Adrenal gland (tissue), 19 donors: ENCODE measurements at places on chromosomes 1 and 21. TPM values are rescaled to one million over a fixed set of nuclear protein-coding genes. Genes with fewer than 3 reads are reported as not detected.
A peak's percentile ranks its signal among the peaks of the same experiment; 100 is the strongest.

GRCh38 chr1:20787840-20788795, 1.0 kb upstream of the HP1BP3 start:
- H3K4me3 ChIP-seq = peak overlapping the region; percentile 75
- H3K36me3 ChIP-seq = no peaks in the 10 kb centered on the region
- peaks cover 18% of the 10 kb centered on the region for H3K4me1 ChIP-seq
- peak; percentile 51 for DNase-seq
- no peaks in the 10 kb centered on the region for H3K27me3 ChIP-seq
- peak overlapping the region; percentile 98 for H3K27ac ChIP-seq

- no peak overlapping the region for H3K4me3 ChIP-seq
- H3K27ac ChIP-seq = no peak overlapping the region
- DNase-seq = peak; percentile 79
- no peaks in the 10 kb centered on the region for H3K27me3 ChIP-seq
- peaks cover 22% of the 10 kb centered on the region for H3K4me1 ChIP-seq
These were observed 31.6 kb downstream of the TMCC2 start for GRCh38 chr1:205259324-205259832.

The RIIAD1 gene
- total RNA-seq = not detected

- no peak overlapping the region for H3K4me3 ChIP-seq
- no peak overlapping the region for H3K27ac ChIP-seq
- no peaks in the 10 kb centered on the region for H3K27me3 ChIP-seq
These were observed 19.7 kb upstream of the GALNT2 start for GRCh38 chr1:230047114-230047865.

The ILDR2 gene
- total RNA-seq = 0.44 TPM

GRCh38 chr1:87961992-87962391, 633.3 kb downstream of the LMO4 start:
- DNase-seq = no peak
- H3K36me3 ChIP-seq = no peaks in the 10 kb centered on the region
- H3K4me1 ChIP-seq = no peaks in the 10 kb centered on the region
- H3K4me3 ChIP-seq = no peak overlapping the region

DNA sequence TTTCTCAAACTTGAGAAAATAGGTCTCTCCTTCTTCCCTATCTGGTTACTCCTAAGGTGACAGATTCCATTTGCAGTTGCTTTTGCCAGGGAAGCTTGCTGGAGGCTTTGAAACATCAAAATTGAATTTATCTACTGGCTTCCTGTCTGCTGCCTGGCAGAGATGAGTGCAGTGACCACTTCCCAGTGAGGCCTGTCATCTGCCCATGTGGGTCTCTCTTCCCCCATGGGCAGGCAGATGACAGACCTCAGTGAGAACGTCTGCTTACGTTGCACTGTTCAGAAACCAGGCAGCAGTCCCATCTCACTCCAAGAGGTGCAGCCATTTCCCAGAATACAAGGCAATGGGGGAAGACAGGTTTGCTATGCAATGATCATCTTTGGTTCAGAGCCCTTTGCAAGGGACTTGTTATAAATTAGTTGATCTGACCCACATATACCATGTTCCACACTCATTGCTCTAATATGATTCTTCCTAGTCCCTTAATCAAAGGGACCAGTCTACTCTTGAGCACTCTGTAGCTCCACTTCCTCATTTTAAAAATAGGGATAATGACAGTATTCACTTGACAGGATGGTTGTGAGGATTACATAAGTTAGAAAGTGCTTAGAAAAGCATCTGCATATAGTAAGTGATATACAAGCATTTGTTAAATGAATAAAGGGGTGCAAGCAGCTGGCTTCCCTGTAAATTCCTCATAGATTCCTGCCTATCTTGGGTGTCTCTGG, 10.6 kb downstream of the PGBD5 start:
- no peaks in the 10 kb centered on the region for H3K4me1 ChIP-seq
- DNase-seq = no peak
- H3K36me3 ChIP-seq = no peaks in the 10 kb centered on the region
